ENCODE measurements at places on chromosomes 3 and 15.

DNA sequence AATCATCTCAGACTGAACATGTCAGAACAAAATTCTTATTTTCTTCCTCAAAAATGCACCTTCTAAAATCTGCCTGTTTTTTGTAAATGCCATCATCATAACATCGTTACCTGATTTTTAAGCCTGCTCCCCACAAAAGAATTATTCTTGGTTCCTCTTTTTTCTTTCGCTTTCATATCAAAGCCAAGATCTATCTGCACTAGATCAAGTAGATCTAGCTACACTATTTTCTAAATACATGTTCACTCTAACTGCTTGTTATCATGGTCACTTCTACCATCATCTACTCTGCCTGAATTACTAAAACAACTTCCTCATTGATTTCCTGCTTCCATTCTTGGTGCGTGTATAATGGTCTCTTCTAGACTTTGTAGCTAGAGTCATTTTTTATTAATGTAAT is 217.7 kb downstream of the ARPP21 start:
- DNase-seq, result no peak

DNA sequence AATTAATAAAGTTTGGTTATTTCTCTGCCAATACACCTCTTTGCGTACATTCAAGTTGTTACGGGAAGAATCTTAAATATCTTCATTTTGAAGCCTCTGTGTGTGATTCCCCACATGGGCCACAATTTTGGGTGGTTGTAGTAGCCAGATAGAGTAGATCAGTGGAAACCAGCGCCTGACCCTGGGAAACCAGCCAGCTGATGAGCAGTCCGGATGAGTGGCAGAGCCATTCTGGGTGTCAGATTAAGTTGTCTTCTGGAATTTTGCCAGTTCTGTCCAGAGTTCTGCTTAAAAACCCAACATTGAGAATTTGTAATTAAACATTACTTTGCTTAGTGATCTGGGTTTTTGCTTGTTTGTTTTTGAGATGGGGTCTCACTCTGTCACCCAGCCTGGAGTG is 49.7 kb downstream of the MRPS25 start:
- no peak for DNase-seq

GRCh38 chr15:51697163-51697562 is 15.9 kb downstream of the SCG3 start:
- no peak for DNase-seq

GRCh38 chr15:75731248-75732151 is 18.9 kb upstream of the CSPG4 start:
- DNase-seq, result no peak

DNA sequence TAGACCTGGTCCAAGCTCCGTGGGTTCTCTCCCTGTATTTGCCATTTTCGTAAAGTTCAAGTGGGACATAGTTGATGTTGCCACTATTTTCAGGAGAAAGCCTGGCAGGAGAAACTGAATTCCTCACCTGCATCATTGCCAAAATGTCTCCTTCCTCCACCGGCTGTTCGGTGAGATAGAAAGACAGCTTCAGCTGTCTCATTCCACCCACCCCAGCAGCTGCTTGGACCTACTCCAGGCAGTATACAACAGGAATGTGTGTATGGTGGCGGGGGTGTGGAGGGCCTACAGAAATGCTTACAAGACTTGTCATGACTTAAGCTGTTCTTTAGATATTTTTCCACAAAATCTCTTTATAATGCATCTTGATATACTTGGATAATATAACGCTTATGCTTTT is 132.7 kb upstream of the RAP2B start:
- no peak for DNase-seq

- DNase-seq, result no peak
Observed at GRCh38 chr3:37737134-37737533, 124.5 kb upstream of the CTDSPL start.

Data from activated T-cell treated with anti-CD3 and anti-CD28 coated beads for 24 hours (primary cell).